ENCODE measurements at places on chromosomes 12 and 14.
A peak's percentile ranks its signal among the peaks of the same experiment; 100 is the strongest.

DNA sequence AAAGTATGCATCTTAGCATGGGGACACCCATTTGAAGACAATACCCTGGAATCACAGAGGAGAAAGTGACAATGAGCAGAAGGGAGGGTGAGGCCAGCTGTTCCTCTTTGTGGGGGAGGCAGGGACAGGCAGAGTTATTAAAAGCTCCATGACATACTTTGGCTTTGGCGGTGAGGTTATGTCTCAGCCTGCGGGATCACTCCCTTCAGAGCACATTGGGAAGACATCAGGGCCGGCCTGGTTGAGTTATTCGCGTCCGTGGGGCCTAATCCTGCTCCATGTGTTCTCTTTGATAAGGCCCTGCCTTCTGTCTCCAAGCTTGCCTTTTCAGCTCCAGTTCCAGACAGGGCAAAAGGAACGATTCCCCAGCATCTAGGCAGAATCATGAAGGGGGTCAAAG is 98.8 kb upstream of the NTF3 start:
- DNase-seq: no peak

DNA sequence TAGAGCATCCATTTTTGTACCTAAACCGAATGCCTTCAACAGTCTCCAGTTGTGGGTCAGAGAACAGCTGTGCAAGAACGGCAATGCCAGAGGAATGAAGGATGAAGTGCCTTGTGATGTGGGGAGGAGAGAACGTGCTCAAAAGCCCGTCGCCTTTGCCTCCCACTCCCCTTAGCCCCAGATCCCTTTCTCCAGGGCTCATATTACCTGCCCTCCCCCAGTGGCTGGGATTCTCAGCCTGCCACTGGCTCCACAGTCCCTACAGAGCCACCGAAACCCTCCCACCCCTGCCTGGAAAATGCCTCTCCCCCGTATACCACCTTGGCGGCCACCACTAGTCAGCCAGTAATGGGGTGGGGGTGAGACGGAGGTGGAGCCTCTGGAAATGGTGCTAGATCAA is 158.5 kb downstream of the ZFP36L1 start:
- DNase-seq: no peak

DNA sequence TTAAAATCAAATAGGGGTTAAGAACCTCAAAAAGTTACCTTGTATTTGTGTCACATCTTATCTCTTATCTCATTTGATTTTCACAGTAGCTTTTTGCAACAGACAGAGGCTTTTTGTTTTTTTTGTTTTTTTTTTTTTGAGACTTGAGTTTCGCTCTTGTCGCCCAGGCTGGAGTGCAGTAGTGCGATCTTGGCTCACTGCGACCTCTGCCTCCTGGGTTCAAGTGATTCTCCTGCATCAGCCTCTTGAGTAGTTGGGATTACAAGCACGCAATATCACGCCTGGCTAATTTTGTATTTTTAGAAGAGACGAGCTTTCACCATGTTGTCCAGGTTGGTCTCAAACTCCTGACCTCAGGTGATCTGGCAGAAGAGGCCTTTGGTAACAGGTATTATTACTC is 25.7 kb downstream of the RDH12 start:
- no peak for DNase-seq

DNA sequence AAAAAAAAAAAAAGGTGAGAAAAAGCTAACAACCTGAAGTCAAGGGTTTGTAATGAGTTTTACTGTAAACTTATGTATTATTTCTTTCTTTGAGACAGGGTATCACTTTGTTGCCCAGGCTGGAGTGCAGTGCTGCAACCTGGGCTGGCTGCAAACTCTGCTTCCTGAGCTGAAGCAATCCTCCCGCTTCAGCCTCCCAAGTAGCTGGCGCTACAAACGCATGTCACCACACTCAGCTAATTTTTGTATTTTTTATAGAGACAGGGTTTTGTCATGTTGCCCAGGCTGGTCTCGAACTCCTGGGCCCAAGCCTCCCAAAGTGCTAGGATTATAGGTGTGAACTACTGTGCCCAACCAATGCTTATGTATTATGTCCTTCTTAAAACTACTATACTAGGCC is 9.2 kb downstream of the ATF7 start:
- no peak for DNase-seq

DNA sequence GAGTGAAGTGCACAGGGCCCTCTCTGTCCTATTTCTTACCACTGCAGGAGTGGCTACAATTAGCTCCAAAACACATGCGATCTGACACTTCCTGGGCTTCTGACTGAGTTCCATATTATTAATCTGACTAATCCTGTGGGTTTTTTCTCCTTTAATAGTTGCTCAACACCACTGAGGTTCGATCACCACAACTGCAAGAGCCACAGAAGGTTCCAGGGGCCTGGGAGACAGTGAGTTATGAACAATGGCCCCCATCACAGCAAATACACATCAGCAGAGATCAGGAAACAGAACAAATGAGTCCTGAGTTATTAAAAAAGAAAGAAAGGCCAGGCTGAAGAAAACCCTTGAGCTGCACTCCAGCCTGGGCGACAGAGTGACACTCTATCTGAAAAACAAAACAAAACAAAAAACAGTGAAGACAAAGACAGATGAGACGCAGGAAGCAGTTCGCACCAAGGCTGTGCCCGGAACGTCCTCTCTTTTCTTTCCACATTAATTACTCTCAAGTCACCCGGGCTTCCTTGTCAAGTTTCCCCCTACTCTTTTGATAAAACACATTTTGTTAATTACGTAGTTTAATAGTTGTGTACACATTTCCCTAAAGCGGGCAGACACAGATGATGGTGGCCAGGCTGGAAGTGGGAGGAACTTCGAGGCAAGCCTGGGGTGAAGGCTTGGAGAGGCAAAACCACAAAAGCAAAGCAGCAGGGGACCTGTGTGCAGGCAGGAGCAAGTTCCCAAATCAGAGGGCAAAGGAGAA is 42.7 kb downstream of the CDC42BPB start:
- peak; percentile 79 for DNase-seq

- no peak for DNase-seq
Measured at GRCh38 chr12:12007001-12007712, 63.6 kb upstream of the BCL2L14 start.

GRCh38 chr12:50599366-50600095 is 94.7 kb downstream of the DIP2B start:
- DNase-seq: no peak

- DNase-seq: no peak
Measured at GRCh38 chr12:120376934-120377572, 8.1 kb upstream of the MSI1 start.

- no peak for DNase-seq
Measured at GRCh38 chr12:27148791-27149190, 66.4 kb upstream of the C12orf71 start.

- no peak for DNase-seq
Measured at GRCh38 chr12:122999986-123000420, 19.5 kb downstream of the ARL6IP4 start.

DNA sequence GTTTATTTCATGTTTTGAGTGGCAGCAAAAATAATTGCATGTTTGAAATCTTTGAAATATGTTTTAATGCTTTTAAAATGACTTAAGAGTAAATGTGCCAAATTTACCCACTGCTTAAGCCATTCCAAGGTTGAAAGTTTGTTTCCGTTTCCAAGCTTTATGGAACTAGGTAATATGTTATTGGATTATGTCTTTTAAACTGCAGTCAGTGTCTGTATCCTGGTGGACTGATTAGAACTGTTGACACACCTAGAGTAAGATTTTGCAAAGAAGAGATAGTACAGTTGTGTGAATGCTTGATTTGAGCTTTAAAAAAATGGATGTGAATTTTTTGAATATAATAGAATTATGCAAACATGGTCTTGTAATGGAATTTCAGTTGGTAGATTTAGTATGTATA is 135.1 kb downstream of the DERA start:
- DNase-seq: no peak

DNA sequence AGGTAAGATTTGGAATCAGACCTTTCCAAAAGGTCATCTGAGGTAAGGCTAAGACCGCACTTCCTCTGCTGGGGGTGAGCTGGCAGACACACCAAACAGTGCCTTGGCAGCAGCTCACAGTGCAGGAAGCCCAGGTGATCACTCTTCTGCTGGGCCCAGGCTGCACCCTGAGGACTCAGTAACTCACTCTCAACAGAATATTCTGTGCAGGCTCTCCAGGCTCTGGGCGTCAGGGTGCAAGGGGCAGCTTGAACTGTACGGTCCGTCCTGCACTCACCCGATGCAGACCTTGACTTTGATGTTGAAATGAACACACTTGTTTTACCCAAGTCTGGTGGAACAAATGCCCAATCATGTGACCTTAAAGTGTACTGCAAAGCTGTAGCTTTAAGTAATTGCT is 6.0 kb downstream of the ALKBH2 start:
- DNase-seq: no peak

GRCh38 chr14:72826039-72826438 is 67.9 kb downstream of the DPF3 start:
- no peak for DNase-seq

- DNase-seq: no peak
Measured at GRCh38 chr14:106222731-106223130, 696.3 kb downstream of the TMEM121 start.

DNA sequence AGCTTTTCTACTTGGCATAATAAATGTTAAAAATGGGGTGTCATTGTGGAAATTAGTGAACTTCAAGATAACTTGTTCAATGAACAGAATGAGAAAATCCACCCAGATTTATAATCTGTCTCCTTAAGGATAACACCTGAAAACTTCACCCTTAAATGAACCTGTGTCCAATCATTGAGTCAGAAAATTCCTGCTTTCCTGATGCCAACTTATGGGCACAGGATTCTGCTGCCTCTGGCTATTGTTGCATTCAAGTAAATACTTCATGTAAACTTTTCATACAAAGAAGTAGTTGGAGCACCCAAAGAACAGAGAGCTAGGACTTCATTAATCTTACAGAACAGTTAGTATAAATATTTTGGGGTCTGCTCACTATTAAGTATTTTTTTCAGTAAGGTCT is 98.9 kb upstream of the PLEKHA5 start:
- DNase-seq: no peak

GRCh38 chr12:54650409-54650808 is 2.2 kb upstream of the DCD start:
- DNase-seq: no peak

GRCh38 chr14:104931771-104932675 is 7.3 kb downstream of the PLD4 start:
- no peak for DNase-seq

DNA sequence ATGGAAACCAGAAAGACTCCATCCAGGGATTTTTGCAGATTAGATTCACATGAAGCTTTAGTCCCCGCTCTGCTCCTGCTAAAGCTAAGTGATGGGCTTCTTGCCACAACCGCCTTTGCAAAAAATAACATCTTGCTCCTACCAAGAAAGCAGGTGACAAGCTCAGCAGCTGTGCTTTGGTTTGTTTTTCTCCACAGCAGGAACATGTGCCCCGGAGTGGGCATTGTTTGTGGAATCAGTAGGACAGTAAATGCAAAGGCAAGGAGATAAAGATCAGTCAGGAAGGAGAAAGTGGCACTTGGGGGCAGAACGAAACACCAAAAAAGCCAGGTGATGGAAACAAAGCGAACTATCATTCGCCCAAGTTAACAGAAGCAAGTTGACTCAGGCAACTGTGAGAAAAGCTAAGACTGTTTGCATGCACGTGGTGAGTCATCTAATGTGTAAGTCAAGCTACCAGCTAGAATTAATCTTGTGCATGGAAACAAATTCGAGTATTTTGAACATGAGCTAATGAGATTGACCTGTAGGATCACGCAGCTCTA is 165.5 kb upstream of the PLXNC1 start:
- DNase-seq: no peak

GRCh38 chr12:27696293-27696652 is at the start of gene REP15:
REP15 (plus strand) TSS chr12:27696447; CDS start chr12:27696563, 116 bp downstream.
- DNase-seq: no peak

DNA sequence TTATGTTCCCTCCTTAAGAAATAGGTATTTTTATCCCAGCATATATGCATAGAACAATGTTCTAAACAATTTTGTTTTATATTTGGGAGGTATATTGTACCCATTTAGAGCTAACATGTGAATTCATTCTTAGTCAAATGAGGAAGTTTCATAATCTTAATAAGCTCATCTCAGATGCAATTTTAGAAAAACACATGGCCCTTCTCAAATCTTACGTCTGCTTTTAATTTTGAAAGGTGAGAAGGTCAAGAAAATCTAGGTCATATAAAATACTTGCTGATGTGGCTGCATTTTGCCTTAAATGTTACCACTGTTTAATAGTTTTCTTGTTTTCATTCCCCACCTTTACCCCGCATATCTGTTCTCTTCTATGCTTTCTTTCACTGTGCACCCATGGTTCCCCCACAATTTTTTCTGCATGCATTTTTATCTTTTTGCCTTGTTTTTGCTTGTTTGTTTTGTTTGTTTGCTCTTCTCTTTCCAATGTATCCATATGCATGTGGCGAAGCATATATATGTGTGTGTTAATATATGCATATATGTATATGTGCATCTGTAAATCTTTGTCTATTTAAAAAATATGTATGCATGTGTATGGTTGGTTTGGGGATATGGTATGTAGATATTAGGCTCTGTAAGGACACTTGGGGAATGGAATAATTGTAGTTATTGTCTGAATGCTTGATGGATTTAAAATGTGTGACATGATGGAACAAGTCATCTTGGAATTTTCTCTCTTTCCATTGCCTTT is 317.1 kb downstream of the BCAT1 start:
- DNase-seq: no peak

DNA sequence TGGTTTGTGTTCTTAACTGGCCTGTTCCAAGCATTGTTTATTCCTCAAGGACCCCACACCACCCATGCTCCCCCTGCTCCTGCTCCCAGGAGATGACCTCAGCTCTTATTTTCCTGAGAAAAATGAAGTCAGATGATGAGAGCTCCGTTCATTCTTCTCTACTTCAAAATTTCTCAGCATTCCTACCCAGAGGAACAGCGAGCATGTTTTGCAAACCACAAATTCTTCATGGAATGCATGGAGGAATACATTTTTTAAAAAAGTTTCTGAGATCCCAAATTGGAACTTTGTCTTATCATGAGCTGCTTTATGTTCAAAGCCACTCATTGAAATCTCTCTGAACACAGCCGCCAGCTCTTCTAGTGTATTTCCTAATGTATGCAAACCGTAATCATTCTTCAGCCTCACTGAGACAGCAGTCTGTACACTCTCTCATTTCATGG is 44.9 kb downstream of the SYNE2 start:
- peak; percentile 23 for DNase-seq

DNA sequence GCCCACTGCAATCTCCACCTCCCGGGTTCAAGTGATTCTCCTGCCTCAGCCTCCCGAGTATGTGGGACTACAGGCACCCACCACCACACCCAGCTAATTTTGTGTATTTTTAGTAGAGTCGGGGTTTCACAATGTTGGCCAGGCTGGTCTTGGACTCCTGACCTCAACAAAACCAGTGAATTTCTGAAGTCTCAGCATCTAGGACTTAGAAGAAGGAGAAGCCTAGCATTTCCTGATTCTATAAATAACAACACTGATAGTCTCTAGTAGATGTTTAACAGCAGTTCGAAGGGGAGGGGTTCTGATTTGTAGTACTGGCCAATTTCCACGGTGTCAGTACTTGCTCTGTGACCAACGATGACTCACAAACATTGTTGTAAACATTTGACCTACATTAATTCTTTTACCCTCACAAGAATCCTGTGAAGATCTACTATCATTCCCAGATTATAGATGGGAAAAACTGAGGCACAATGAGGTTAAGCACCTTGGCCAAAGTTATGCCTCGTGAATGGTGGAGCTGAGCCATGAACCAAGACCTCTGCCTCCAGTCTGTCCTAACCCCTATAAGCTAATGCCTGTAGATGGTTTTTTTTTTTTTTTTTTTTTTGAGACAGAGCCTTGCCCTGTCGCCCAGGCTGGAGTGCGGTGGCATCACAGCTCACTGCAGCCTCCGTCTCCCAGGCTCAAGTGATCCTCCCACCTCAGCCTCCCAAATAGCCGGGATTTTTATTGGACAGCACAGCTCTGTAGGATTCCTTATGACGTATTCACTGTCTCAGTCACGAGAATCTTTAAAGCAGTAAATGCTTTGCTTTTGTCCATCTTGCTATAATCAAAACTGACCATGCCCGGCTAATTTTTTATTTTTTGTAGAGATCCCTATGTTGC is 5.2 kb downstream of the P2RX4 start:
- DNase-seq: peak; percentile 80

All from GM03348 (cell line).